Foreskin keratinocyte (primary cell): ENCODE measurements at places on chromosomes 7 and 10.
A peak's percentile ranks its signal among the peaks of the same experiment; 100 is the strongest.

GRCh38 chr7:44539669-44540506, 1.2 kb downstream of the NPC1L1 start:
- DNase-seq: no peak

GRCh38 chr10:64690194-64690593, 1169.0 kb downstream of the REEP3 start:
- DNase-seq: no peak

DNA sequence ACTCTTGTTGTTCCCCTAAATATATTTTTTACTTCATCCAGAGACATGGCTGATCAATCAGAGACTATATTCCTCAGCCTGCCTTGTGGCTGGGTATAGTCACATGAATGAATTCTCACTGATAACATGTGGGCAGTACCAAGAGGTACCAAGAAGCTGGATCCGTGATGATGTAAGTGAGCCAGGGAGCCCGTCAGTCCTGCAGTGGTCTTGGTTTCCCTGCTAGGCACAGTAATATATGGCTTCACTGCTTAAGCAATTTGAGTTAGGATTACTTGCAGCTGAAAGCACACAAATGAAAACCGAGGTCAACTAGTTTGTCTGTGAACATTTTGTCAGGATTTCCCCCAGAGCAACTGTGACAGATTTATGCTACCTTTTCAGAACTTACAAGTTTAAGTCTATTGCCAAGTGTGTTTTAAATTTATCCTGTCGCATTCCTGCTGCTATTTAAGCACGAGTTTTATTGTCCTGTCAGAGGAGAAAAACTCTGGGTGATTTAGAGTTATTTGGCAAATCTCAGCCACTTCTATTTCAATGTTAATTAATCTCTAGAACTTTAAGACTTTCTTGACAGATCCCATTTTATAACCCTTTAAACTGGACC, 381.8 kb downstream of the PHF14 start:
- no peak for DNase-seq

- DNase-seq: no peak
Measured at GRCh38 chr7:24715661-24716479, 41.4 kb downstream of the GSDME start.

DNA sequence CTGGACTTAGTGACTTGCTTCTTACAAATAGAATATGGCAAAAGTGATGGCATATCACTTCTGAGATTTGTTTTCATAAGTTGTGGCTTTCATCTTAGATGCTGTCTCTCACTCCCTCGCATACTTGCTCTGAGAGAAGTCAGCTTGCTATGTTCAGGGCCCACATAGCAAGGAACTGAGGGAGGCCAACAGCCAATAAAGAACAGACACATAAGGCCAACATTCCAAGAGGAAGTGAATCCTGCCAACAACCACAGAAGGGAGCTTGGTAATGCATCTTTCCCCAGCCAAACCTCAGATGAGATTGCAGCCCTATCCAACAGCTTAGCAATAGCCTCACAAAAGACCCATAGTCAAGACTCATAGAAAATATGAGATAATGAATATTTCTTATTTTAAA, 39.2 kb upstream of the DMTF1 start:
- no peak for DNase-seq

DNA sequence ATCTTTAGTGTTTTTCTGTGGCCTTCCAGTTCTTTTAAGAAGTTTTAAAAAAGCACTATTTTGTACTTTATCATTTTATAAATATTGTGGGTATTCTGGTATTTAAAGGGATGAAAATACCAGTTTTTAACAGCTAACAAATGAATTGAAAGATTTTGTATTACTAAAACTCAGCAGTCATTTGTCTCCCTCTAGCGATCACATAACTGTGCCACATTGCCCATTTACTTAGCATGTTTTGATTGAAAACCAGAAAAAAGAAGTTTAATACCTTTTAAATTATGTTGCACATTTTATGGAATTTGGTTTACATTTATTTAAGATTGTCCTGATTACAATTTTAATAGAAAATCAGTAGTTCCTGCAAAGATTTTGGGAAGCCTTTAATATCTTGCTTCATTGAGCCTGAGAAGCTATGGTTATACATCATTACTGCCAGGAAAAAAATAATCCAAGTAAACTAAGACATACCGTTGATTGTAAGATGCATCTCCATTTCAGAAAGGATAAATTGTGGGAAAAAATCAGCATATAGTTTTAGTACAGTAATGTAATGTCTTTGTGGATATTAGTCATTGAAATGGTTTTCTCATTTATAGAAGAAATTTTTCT, 34.9 kb downstream of the TAX1BP1 start:
- peak; percentile 17 for DNase-seq

- DNase-seq: no peak
Measured at GRCh38 chr10:93600446-93601145, 439 bp downstream of the RBP4 start.

GRCh38 chr7:138008588-138009349, 6.9 kb upstream of the CREB3L2 start:
- peak; percentile 44 for DNase-seq

GRCh38 chr7:140609646-140610045, 31.0 kb downstream of the DENND2A start:
- peak; percentile 50 for DNase-seq

DNA sequence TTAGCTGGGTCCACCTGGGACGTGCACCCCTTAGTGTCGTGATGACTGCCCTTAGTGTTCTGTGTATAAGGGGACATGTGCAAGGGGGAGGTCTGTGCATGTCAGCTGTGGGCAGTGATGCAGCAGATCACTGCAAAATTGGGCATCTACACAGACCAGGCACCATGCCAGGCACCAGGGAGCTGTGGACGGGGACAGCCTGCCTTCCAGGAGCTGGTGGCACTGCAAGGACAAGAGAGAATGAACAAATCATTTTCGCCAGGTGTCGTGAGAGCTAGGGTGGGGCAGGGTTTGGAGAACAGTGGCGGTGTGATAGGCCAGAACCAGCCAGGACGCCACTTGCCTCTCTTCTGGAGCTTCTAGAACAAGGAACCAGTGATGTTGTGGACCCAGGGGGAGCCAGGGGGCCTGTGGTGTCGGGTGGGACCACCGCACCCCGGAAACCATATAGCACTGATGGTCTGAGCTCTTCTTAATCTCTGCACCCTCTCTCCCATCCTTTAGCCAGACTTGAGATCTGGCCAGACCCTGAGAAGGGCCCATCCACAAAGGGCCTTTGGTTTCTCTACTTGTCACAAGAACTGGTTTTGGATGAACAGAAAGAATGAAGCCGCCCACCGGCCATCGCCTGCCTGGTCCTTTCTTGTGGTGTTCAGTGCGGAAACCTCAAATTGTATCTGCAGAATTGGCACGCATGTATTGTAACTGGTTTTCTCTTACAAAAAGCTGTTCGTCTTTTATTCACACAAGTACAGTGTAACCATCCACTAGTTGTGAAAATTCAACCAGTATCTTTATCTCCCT, 30.7 kb downstream of the PRF1 start:
- no peak for DNase-seq

GRCh38 chr7:48938539-48939295, 14.4 kb downstream of the CDC14C start:
- DNase-seq: no peak

GRCh38 chr7:20201380-20201779, 15.8 kb downstream of the MACC1 start:
- DNase-seq: no peak

DNA sequence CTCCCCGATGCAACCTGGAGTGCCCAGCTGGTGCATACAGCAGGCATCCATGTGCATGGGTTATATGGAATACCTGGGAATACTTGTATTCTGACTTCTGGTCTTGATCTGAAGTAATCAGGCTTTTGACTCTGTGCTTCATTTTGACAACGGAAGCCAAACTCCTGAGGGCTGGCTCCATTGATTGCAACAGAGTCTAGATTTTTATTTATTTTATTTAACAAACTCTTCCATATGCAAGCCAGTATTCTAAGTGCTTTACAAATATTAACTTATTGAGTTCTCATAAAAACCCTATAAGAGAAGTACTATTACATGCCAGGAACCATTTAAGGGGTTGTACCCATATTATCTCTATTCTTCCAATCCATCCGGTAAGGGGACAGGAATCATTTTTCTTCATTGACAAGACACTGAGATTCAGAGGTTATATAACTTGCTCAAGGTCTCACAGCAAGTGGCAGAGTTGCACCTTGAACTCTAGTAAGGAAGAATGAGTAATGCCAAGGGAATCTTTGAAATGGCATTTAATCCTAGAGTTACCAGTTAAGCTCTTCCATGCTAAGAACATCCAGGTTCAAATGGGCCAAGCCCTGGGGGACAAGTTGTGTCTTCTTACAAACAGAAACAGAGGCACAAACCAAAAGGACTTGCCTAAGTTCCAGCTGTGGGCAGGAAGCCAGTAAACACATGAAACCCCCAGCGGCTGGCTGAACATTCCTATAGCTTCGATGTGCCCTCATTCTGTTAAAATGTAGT, 241.0 kb downstream of the WDR11 start:
- peak; percentile 58 for DNase-seq

- no peak for DNase-seq
Measured at GRCh38 chr7:151449990-151450389, 10.0 kb upstream of the CRYGN start.

GRCh38 chr10:131857156-131858117, 43.4 kb upstream of the PPP2R2D start:
- no peak for DNase-seq

DNA sequence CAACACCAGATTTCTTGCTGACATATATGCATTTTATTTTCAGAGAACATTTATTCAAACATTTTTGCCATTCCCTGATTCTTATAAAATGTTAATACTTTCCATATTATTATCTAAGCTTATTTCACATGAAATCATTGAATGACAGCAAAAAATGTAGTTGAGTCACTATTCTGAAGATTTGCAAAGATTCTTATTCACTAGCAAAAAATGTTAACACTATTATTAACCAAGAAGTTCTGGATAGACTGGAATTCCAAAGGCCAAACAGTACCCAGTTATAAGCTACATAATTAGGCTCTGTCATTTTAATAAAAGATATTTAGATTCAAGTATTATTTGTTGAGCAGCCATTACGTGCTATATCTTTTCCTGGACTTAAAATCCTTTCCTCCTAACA, 4.3 kb downstream of the GSTO2 start:
- no peak for DNase-seq

GRCh38 chr7:90629297-90629918, 33.3 kb downstream of the CDK14 start:
- peak; percentile 41 for DNase-seq
